RKO (cell line): ENCODE measurements at places on chromosomes 2 and 18.

DNA sequence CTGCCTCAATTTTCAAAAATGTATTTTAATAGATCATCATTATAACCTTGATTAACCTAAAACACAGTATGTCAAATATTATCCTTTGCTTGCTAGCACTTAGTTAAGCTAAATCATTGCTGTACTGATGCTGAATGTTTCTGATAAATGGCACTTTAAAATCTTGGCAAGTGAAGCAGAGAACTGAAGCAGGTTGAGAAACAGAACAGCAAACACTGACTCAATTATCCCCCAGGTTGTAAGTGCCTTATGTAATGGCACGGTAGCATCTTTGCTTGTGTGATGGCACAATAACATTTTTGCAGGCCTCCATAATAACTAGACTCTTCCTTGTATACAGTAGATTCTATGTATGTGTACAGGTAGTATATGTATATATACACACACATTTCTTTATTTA lies 33.8 kb downstream of the ARHGAP15 start:
- no peak for DNase-seq

- DNase-seq = peak; percentile 90
Observed at GRCh38 chr2:76599732-76600368, 889.1 kb upstream of the GCFC2 start.

DNA sequence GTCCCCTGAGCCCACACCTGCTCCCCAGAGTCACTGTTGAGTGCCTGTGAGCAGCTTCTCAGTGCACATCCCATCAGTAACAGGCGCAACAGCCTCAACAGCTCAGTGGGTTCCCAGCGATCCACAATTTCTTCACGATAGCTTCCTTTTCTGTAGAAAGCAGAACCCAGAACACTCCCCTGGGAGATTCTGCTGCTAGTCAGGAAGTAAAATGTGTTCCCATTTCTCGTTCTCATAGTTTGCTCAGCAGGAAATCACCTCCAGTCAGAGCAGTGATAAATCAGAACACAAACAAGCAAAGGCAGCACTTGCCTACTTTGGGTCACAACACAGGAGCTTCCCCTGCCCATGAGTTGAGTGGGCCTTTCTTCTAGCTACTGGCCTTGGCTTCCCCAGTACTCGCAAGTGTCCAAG lies 48.9 kb upstream of the ATG16L1 start:
- no peak for DNase-seq

- no peak for DNase-seq
Observed at GRCh38 chr2:69304656-69305055, 82.4 kb downstream of the GFPT1 start.

DNA sequence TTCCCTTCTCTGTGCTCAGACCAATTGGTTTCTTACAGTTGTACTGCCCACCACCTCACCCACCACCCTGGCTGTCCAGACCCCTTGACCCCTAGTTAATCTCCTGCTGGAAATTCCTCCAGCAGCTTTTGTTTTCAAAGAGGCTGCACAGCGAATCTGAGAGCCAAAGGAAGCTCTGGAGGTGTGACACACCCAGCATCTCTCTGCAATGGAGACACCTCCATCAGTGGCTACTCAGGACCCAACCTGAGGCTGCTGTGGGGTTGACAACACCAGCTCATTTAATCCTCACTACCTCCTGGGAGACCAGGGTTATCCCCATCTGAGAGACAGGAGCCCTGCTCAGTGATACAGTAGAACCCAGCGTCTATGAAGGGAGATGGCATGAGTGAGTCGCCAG lies 86.4 kb downstream of the BIN1 start:
- DNase-seq = no peak

GRCh38 chr2:64770137-64770780 lies 116.5 kb upstream of the SERTAD2 start:
- DNase-seq = no peak

- no peak for DNase-seq
Observed at GRCh38 chr2:64119369-64119768, 24.9 kb downstream of the PELI1 start.

- DNase-seq = no peak
Observed at GRCh38 chr18:58796220-58796619, 68.5 kb upstream of the ZNF532 start.
